ENCODE measurements at places on chromosomes 4 and X.

- no peaks in the 10 kb centered on the region for H3K27me3 ChIP-seq
- H3K27ac ChIP-seq = no peak overlapping the region
- no peak overlapping the region for H3K4me3 ChIP-seq
- no peaks in the 10 kb centered on the region for H3K4me1 ChIP-seq
These were observed 46.6 kb downstream of the ZFP42 start for GRCh38 chr4:188042191-188042590.

DNA sequence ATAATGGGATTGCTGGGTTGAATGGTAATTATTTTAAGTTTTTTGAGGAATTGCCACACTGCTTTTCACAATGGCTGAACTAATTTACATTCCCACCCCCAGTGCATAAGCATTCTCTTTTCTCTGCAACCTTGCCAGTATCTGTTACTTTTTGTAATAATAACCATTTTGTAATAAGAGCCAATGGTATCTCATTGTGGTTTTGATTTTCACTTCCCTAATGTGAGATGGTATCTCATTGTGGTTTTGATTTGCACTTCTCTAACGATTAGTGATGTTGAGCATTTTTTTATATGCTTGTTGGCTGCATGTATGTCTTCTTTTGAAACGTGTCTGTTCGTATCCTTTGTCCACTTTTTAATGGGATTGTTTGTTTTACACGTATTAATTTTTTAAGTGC, 213.1 kb upstream of the HDX start:
- DNase-seq = no peak
- H3K4me1 ChIP-seq = no peaks in the 10 kb centered on the region
- H3K36me3 ChIP-seq = no peaks in the 10 kb centered on the region
- no peaks in the 10 kb centered on the region for H3K27me3 ChIP-seq
- H3K4me3 ChIP-seq = no peak overlapping the region

DNA sequence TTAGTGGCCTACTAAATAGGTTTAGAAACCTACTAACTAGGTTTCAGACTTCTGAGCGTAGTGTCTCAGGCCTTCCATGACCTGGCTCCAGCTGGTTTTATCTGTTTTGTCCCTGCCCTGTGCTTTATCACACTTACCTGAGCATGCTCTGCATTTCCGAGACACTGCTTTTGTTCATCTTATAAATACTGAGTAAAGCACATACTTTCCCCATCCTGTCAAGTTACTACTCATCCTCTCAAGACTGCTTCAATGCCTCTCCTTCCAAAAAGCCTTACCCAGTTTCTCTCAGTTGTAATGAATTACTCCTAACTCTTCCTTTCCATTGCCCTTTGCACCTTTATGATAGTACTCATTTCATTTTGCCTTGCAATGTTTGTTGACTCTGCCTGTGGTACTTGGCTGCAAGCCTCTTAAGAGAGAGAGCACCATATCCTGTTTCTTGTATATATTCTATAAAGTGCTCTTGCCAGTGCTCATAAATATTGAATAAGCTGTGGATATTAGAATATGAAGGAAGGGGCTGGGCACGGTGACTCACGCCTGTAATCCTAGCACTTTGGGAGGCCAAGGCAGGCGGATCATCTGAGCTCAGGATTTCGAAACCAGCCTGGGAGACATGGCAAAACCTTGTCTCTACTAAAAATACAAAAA, 34.4 kb downstream of the SLAIN2 start:
- H3K27ac ChIP-seq = no peak overlapping the region
- peaks cover 26% of the 10 kb centered on the region for H3K36me3 ChIP-seq
- DNase-seq = no peak
- H3K27me3 ChIP-seq = no peaks in the 10 kb centered on the region
- peaks cover 7% of the 10 kb centered on the region for H3K4me1 ChIP-seq
- no peak overlapping the region for H3K4me3 ChIP-seq

DNA sequence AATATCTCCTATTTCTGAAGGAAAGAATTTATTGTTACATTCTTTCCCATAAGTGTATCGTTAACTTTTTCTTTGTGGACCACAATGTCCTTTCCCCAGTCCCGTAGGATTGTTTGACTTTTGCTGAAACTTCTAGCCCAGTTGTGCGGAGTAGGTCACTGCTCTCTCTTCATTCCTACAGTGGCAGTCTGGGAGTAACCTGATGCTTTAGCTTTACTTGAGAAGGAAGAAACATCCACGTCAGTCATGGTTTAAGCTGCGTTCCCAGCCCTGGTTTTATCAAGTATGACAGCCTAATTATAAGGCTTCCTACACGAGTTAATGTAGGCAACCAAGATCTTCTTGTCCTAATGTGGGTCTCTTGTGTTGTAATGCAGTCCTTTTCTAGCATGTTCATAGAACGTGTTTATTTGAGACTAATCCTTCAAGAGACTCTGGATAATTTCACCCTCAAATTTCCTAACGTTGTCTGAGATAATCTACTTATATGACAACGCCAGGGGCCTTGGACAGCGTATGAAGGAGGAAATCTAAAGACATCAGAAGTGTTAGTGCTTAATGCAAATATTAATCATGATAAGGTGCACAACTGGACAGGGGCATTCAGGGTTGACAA, 40.8 kb upstream of the GRPR start:
- no peaks in the 10 kb centered on the region for H3K27me3 ChIP-seq
- H3K4me3 ChIP-seq = no peak overlapping the region
- DNase-seq = no peak
- no peaks in the 10 kb centered on the region for H3K4me1 ChIP-seq

GRCh38 chr4:187218705-187219245, 495.1 kb upstream of the FAT1 start:
- H3K4me1 ChIP-seq = no peaks in the 10 kb centered on the region
- no peak overlapping the region for H3K4me3 ChIP-seq
- H3K27ac ChIP-seq = no peak overlapping the region

- no peak overlapping the region for H3K27ac ChIP-seq
- H3K36me3 ChIP-seq = no peaks in the 10 kb centered on the region
- no peak overlapping the region for H3K4me3 ChIP-seq
- DNase-seq = no peak
- H3K4me1 ChIP-seq = no peaks in the 10 kb centered on the region
These were observed 868.5 kb upstream of the SLIT2 start for GRCh38 chr4:19382993-19383756.

DNA sequence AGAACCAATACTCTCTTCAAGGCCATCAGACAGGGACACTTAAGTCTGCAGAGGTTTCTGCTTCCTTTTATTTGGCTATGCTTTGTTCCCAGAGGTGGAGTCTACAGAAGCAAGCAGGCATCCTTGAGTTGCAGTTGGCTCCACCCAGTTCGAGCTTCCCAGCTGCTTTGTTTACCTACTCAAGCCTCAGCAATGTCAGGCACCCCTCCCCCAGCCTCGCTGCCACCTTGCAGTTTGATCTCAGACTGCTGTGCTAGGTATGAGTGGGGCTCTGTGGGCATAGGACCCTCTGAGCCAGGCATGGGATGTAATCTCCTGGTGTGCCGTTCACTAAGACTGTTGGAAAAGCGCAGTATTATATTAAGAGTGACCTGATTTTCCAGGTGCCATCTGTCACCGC, 12.6 kb upstream of the UGT2B15 start:
- no peaks in the 10 kb centered on the region for H3K27me3 ChIP-seq
- H3K36me3 ChIP-seq = no peaks in the 10 kb centered on the region
- DNase-seq = no peak
- no peak overlapping the region for H3K4me3 ChIP-seq
- H3K27ac ChIP-seq = no peak overlapping the region
- H3K4me1 ChIP-seq = no peaks in the 10 kb centered on the region

GRCh38 chrX:106178826-106179225, 10.7 kb downstream of the PWWP3B start:
- no peak overlapping the region for H3K27ac ChIP-seq
- H3K27me3 ChIP-seq = no peaks in the 10 kb centered on the region
- H3K4me1 ChIP-seq = no peaks in the 10 kb centered on the region
- DNase-seq = no peak

All from activated CD4-positive, alpha-beta T cell treated with anti-CD3 and anti-CD28 coated beads, Interleukin-2, amount 10 ng/mL, durations not matched to agents 24 days and 14 days (primary cell).